ENCODE measurements at places on chromosomes 5 and 9. TPM values are rescaled to one million over a fixed set of nuclear protein-coding genes. Genes with fewer than 3 reads are reported as not detected.

The STPG3 gene
- not detected for total RNA-seq

The ROPN1L gene
- total RNA-seq = 0.37 TPM

DNA sequence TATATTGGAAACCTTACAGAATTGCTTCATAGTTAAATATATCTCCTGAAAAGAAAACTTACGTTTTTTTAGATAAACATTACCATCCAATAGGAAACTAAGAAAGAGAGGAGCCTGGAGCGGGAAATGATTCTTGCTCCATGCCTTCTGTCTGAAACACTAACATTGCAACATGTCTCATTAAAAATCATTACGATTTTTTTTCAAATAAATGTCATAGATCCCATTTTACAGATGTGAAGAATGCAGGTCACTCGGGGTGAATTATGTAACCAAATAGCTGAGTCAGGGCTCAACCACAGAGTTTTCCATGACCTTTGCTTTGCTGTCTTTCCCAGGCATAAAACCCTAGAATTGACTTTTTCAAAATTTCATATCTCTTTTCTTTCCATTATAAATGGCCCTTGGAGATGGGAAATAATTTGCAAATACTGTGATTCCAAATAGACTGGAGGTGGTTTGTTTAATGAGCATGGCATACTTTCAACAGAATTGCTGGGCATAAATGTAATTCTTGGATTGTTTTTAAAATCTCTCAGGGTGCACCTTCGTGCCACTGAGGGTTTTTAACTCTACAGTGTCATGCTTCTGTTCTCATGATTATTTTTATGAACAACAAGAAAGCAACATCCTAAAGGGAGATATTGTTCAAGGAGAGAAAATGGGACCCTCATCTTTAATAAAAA is 302.8 kb downstream of the EBF1 start:
- H3K27ac ChIP-seq = no peak overlapping the region
- no peaks in the 10 kb centered on the region for H3K4me1 ChIP-seq
- DNase-seq = no peak

DNA sequence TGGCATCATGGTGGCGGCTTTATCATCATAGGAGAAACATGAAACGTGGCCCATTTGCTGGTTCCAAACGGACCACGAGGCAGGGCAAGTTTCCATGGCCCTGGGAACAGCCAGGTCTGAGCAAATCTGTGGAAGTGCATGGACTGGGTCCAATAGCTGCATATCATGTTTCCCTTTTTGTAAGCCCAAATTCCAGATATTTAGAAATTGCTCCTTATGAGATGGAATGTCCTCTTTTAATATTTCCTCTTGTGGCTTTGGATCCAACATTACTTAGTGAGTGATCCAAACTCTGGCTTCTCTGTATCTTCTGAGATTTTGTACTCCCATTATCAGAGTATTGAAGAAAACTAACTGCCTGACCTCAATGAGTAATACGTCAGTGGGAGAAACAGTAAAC is 79.8 kb upstream of the FBXL7 start:
- H3K27ac ChIP-seq = no peak overlapping the region
- H3K36me3 ChIP-seq = no peaks in the 10 kb centered on the region
- no peak overlapping the region for H3K4me3 ChIP-seq
- H3K27me3 ChIP-seq = no peaks in the 10 kb centered on the region

- no peak overlapping the region for H3K4me3 ChIP-seq
- no peak overlapping the region for H3K27ac ChIP-seq
Measured at GRCh38 chr5:57445006-57445704, 37.5 kb downstream of the ACTBL2 start.

DNA sequence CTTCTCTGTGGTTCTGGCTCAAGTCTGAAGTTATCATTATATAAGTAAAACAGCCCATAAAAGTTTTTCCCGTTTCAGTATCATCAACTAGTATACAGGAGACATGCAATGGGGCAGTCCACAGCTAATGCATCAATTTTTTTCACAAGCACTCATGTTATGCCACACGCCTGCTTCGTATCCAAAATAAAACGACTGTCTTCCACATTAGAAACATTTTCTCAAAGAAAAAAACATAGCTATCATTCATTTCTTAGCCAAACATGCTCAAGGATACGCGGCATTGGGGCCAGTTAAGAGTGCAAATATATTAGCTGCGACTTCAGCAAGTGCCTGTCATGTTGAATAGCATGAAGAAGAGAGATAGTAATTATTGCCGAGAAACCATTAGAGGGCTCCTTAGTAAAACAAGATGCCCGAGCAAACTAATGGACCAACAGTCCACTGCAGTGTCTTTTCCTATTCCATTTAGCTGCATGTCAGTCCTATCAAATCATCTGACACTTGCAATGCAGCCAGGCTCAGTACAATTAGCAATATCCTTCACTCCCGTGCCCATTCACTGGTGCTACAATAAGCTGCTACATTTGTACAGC is 68.5 kb downstream of the BNC2 start:
- no peaks in the 10 kb centered on the region for H3K36me3 ChIP-seq
- H3K27ac ChIP-seq = no peak overlapping the region
- DNase-seq = no peak

GRCh38 chr9:94951324-94952135 is 225.0 kb downstream of the AOPEP start:
- H3K27ac ChIP-seq = no peak overlapping the region
- peaks cover 11% of the 10 kb centered on the region for H3K4me1 ChIP-seq
- H3K36me3 ChIP-seq = peaks cover 5% of the 10 kb centered on the region

- H3K27ac ChIP-seq = no peak overlapping the region
- DNase-seq = no peak
- no peaks in the 10 kb centered on the region for H3K36me3 ChIP-seq
- H3K4me1 ChIP-seq = no peaks in the 10 kb centered on the region
Measured at GRCh38 chr5:59104400-59105127, 521.7 kb downstream of the RAB3C start.

Measured in H9 (cell line).